ENCODE measurements at places on chromosomes 7 and 10.

DNA sequence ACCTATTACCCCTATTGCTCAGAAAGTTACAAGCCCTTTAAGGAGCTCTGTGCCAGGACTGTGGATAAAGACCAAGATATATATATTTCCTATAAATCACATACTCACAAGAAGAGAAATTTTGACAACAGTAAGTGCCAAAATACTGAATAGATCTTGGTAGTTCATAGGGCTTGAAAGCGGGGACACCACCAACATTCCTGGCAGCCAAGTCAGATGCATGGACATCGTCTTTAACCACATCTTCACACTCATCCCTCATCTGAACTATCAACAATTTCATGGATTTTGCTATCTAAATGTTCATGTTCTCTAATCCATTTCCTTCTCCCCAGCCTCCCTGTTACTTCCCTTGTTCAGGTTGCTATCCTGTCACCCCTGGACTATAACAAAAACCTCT lies 67.5 kb upstream of the LRRC17 start:
- DNase-seq: no peak

- DNase-seq: no peak
These were observed 160.1 kb downstream of the FZD1 start for GRCh38 chr7:91424371-91424770.

DNA sequence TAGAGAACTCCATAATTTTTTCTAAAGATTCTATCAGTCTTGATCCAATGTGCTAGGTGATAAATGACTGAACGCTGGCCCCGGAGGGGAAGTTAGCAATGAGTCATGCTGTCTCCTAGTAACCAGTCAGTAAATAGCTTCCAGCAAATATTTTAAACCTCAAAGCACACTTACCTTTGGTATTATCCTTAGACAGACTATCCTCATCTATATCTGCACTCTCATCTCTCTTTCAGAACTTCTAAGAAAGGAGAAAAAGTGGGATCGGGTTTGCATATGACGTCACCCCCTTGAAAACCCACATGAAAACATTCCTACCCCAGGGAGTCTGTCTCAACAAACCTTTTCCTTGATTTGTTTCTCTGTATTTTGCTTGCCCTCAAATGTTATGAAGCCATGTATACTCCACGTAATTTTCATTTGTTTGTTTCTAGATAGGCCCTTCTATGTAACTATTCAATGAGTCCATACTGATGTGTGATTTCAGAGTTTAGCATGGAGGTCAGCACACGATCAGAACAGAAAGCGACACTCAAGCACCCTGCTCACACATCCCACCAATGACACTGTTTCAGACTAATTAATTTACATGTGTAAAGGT lies 174.9 kb upstream of the NRP1 start:
- no peak for DNase-seq

DNA sequence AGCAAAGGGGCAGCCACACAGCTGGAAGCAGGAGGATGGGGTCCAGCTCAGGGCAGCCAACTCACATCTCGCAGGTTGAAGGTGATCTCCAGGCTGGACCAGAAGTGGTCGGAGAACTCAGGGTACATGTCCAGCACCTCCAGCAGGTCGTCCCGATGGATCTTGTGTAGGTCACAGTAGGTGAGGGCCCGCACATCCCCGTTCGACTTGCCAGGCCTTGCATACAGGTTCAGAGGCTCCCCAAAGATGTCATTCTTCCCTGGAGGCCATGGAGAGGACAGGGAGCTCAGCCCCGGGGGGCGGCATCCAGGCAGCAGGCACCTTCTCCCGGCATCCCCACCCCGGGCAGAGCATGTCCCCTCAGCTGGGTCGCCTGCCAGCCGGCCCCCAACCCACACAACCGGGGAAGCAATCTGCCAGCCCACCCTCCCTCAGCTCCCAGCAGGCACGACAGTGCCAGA lies 29.3 kb downstream of the KCNH2 start:
- no peak for DNase-seq

GRCh38 chr10:72087969-72088888 lies at the start of gene SPOCK2:
TSS of gene SPOCK2 (minus strand) at chr10:72088551. CDS start at chr10:72088328, 223 bp downstream.
- DNase-seq: peak; percentile 85

DNA sequence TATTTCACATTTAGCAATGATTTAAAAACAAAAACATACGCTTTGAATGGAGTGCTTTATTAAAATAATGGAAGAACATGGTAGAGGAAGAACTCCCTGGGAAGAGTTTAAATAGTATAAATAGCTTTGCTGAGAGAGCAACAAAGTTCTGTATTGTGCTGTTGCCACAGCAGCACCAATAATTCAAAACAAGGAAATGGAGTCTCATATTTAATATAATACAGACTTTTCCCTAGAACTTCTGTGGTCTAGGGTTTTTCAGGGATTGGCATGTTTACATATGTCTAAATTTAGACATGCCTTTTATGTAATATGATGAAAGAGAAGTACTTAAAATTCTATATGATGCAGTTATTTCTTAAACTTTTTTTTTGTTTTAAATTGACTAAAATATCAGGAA lies 217.2 kb upstream of the HDAC9 start:
- DNase-seq: no peak

GRCh38 chr10:558891-559766 lies 130.3 kb downstream of the DIP2C start:
- no peak for DNase-seq

GRCh38 chr7:45088146-45088701 lies 545 bp downstream of the NACAD start:
- DNase-seq: no peak

GRCh38 chr7:98840722-98841121 lies 29.1 kb downstream of the TMEM130 start:
- no peak for DNase-seq

DNA sequence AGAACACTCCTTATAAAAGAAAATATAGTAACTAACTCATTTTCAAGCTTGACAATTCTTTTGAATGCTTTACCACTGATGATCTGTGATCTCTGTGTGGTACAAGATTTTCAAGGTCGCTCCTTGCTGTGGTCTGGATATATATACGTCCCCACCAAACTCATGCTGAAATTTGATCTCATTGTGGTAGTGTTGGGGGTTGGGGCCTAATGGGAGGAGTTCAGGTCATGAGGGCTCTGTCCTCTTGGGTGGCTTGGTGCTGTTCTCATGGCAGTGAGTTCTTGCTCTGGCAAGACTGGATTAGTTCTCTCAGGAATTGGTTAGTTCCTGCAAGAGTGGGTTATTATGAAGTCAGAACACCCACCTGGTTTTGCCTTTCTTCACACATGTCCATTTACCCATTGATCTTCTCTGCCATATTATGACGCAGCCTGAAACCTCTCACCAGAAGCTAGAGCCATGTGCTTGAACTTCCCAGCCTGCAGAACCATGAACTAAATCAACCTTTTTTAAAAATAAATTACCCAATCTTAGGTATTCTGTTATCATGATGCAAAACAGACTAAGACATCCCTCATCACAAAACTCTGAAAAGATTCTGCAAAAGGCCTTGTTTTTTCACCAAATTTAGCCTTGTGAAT lies 8.3 kb upstream of the EDRF1 start:
- DNase-seq: no peak

DNA sequence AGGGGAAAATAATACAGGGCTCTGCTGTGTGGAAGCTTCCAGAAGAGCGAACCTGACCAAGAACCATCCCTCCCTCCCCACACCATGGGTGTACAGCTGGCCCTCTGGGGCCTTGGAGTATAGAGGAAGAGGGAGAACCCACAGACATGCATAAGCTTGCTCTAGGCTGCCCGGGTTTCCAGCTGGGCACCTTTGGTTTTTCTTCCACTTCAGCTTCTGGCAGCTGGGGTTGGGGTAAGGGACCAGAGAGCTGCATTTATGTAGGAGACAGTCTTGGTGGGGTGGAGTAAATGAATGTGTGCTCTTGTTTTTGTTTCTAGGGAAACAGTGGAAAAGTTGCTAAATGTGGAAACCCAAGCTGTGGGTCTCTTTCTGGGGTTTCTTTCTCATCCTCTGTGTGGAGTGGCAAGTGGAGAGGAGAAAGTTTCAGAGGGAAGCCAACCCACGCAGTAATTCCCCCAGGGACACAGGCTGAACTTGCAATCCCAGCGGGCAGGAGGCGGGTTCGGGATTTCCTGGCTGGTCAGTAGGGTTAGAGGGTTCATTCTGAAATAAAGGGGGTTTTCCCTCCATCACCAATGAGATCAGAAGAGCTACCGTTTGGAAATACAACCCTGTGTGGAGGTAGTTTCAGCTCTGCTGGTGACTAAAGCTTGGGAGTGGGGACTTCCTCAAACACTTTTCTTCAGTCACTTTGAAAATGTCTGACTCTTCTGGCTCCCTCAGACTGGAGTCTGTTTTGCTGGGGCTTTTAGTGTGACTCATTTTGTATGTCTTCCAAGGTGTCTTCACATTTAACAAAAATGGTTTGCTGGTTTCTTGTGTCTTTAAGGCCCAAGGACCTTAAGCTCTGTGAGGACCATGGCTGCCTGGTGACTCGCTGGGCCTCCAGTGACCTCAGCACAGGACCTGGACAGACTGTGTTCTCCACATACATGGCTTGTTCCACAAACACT lies 22.2 kb upstream of the SRGN start:
- DNase-seq: no peak

GRCh38 chr7:130274983-130275591 lies 8.4 kb downstream of the CPA2 start:
- DNase-seq: no peak

GRCh38 chr10:92756201-92757065 lies 66.7 kb downstream of the HHEX start:
- no peak for DNase-seq

- no peak for DNase-seq
These were observed 64.9 kb downstream of the SYPL1 start for GRCh38 chr7:106047184-106047583.

- DNase-seq: no peak
These were observed 50.1 kb downstream of the VWC2 start for GRCh38 chr7:49823566-49823965.

DNA sequence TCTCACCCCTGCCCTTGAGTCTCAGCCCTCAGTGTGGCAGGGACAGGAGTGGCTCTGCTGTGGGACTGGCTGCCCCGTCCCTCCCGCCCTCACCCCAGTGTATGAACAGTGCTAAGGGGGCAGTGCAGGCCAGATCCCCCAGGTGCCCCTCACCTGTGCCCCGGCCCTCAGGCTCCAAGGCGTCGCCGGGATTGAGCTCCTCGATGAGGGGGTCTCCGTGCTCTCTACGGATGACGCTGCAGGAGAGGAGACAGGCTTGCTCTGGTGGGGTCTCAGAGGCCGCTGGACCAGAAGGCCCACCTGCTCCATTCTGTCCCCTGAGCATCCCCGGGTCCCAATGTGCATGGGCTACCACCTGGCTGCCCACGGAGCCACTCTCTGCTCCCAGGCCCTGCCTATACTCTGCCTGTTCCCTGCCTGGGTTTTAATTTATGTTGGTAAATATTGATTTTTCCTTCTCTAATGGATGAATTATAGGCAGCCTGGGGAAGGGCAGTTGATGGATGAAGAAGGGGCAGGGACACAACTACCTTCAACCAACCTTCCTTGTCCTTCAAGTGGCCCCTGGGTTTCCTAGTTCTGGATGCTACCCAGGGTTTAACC lies 47.2 kb downstream of the GOLGA7B start:
- DNase-seq: no peak

DNA sequence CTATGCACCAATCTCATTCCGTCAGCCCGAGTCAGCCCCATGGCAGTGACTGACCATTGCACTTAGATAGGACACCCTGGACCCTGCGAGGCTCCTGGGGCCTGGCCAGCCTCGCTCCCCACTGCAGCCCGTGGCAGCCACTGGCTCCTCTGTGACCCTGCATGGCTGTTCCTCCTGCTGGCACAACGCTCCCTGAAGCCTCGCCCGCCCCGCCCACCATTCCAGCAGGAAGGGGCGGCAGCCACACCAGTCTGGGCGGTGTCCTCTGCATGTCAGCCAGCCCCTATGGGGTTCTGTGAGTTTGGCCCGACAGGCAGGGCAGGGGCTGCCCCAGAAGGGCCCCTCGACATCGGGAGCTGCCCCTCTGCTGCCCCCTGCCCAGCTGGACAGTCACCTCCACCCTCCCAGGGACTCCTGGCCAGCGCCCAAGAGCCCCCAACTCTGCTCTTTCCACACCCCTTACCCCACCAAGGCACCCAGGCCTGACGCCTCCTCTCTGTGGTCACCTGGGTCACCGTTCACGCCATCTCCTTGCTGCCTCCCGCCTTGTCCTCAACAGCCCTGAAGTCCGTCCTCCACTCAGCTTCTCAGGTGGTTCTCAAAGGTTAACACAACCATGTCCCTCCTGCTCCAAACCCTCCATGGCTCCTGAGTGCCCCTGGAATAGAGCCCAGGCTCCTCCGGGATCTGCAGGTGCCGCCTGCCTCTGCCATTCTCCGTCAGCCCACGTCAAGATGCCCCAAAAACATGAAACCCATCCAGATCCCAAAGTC lies 103.5 kb downstream of the MICALL2 start:
- DNase-seq: no peak

- DNase-seq: no peak
These were observed 49.7 kb upstream of the TARP start for GRCh38 chr7:38323156-38323555.

DNA sequence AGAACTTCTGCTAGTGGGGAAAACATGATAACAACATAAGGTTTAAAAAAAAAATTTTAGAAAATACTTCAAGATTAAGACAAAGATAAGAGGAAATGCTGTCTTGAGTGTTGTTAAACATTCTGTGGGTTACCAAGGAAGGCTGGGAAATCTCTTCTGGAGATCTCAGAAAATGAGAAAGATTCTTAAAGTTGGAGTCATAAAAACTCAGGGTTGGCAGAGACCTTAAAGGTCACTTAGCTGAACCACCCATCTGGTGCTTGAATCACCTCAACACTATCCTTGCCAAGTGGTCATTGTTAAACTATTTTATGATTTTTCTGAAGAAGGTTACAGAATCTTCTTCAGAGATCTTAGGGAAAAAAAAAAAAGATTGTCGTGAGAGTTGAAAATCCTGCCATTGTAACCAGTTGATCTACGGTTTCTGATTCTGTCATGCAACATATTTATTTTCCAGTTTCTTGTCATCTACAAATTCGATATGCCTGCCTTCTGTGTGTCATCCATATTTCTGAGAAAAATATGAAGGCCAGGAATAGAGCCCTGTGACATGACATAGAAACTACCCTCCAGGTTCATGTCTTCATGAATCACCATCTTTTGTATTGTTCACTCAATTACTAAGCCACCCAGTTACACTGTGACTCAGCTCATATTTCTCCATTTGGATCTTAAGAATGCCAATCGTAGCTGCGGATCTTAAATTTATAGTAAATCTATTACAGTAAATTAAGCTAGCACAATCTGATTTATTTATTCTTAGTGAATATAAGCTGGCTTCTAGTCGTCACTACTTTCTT lies 179.2 kb downstream of the ST7 start:
- no peak for DNase-seq

GRCh38 chr7:117048114-117048866 lies 95.0 kb downstream of the ST7 start:
- peak; percentile 4 for DNase-seq

DNA sequence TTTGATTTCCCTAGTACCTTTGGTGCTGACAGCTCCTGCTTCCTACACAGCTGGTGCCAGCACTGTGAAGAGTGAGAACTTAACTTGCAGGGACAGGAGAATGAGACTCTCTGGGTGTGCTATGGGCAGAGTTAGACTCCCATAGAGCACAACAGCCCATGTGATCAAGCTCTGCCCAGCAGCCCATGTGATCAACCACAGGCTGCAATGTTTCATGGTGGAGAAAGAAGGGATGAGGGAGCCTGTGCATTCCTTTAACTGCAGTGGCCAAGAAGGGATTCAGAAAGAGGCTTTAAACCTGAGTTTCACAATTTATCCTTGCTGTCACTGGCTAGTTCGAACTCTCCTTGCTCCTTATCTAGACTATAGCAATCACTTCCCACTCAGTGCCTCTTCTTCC lies 10.0 kb upstream of the MEST start:
- no peak for DNase-seq
